ENCODE measurements at places on chromosomes 13 and 19.

GRCh38 chr19:4868286-4868834 is 893 bp upstream of the PLIN3 start:
- DNase-seq, result no peak

DNA sequence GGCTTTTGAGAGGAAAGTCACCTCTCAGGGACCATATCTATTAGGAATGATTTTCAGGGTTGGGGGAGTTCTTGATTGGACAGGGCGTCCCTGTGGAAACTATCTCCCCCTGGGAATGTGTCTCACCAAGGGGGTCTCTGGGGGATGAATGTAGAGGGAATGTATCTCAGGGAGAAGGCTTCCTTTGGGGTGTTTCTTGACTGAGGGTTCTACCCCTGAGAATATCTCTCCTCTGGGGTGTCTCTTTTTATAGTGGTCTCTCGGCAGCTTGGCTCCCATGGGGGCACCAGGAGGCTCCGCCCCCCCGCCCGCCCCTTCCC is 1.0 kb downstream of the RTBDN start:
- DNase-seq, result no peak

DNA sequence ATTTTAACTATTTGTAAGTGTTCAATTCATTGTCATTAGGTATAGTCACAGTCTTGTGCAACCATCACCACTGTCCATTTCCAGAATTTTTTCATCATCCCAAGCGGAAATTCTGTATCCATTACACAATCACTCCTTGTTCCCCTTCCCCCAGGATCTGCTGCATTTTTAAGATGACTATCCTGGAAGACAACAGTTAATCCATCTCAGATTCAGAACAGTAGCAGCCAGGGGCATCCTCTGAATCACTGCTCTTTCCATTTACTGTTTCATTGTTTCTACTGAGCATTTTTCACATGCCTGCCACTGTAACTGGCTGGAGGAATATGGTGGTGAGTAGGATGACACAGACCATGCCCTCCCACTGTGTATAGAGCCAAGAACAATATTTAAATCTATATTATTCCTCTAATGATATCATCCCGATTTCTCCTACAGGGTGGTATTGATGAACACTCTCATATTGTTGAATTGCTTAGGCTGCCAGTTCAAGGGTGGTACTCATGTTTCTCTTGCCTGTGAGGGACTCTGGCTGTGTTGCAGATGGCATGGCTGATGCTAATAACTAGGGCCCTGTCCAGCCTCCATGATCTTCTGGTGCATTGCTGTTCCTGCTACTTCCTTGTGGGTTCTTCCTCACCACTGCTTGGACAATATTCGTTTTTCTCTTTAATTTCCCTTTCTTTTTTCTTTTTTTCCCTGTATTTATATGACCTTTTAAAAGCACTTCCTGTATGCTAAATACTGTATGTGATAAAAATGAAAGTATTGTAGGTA is 59.0 kb downstream of the WDFY2 start:
- DNase-seq, result no peak

DNA sequence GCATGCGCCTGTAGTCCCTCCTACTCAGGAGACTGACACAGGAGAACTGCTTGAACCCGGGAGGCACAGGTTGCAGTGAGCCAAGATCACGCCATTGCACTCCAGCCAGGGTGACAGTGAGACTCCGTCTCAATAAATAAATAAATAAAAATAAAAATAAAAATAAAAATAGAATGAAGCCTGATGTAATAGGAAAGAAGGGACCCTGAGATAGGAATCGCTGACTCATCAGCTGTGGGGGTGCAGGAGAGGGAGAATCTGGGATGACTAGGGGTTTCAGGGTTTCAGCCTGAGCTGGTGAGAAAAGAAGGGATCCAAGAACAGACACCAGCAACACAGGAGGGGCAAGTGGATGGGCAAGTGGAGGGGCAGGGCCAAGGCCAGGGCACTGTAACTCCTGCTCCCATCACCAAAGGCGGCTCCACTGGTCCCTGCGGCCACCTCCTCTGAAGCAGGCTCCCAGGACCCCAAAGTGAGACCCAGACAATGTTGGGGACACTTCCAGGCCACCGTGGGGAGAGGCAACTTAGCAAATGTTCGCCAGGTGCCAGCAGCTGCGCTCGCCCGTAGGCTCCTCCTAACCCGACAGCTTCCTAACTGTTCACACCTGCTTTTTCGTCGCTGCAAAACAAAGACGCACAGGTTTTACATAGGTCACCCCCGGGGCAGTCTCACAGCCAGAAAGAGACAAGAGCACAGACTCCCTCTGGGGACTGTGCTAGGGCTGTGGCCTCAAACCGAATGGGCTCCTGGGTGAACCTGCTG is 1.2 kb downstream of the HAUS8 start:
- peak; percentile 53 for DNase-seq

DNA sequence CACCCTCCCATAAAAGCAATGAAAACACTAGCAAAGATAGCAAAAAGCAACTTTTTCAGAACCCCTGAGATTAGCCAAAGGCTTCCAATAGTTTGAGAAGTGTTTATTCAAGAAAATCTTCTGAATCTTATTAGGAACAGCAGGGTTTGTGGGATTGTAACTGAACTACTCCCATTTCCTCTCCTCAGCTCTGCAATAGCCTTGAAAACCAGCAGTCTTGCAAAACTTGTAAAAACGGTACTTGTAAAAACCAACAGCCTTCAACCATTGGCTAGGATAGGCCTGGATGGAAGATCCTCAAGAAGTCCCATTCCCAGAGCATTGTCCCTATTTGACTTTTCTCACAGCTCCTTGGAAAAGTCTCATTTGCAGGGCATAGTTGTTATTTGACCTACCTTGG is 12.1 kb downstream of the RNASEH2B start:
- DNase-seq, result no peak

DNA sequence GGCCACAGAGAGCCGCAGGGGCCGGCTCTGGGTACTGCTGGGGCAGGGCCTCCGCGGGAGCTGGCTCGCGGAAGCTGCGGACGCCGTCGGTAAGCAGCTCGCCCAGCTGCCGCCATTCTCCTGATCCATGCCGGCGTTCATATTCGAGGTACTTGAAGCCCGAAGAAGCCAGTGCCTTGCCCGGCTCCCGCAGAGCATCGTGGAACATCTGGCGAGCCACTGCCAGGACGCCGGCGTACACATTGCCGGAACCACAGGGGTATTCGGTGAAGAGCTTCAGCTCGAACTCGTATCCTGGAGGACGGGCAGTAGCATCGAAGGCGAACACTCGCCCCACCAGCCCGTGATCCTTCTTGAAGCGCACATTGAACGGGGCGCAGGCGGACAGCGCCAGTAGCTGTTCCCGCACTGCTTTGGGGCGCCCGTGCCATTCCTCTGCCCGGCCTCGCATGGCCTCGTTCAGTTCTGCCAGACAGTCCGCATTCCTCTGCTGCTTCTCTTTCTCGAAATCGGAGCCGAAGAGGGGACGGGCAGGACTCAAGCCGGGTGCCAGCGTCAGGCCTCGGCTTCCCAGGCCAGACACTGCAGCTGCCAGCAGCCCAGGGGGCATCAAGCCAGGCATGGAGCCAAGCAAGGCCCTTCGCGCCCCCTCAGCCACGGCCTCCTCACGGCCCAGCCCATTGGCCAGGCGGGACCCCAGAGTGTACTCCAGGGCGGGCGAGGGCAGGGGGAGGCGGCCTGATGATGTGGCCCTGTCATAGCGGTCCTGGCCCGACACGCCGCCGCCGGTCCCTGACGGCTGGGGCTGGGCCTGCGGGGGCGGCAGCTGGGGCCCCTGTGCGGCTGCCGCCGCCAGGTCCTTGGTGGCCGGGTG is 1.0 kb downstream of the IRF2BP1 start:
- DNase-seq, result no peak

DNA sequence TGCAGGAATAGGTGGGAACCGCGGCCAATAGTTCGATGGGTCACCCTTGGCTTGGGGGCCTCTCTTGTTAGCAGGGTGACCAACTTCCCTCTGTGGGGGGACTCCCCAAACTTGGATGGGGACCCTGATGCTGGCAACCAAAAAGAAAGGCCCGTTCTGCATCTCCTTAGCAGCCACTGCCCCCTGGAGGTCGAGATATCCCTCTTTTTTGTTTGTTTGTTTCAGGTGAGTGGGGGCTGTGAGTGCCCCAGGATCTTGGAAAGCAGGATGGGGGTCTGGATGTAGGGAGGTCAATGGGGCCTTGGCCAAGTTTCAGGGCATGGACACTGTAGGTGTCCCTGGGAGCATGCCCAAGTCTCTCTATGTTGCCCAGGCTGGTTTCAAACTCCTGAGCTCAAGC is 7.7 kb upstream of the CRTC1 start:
- DNase-seq, result no peak

DNA sequence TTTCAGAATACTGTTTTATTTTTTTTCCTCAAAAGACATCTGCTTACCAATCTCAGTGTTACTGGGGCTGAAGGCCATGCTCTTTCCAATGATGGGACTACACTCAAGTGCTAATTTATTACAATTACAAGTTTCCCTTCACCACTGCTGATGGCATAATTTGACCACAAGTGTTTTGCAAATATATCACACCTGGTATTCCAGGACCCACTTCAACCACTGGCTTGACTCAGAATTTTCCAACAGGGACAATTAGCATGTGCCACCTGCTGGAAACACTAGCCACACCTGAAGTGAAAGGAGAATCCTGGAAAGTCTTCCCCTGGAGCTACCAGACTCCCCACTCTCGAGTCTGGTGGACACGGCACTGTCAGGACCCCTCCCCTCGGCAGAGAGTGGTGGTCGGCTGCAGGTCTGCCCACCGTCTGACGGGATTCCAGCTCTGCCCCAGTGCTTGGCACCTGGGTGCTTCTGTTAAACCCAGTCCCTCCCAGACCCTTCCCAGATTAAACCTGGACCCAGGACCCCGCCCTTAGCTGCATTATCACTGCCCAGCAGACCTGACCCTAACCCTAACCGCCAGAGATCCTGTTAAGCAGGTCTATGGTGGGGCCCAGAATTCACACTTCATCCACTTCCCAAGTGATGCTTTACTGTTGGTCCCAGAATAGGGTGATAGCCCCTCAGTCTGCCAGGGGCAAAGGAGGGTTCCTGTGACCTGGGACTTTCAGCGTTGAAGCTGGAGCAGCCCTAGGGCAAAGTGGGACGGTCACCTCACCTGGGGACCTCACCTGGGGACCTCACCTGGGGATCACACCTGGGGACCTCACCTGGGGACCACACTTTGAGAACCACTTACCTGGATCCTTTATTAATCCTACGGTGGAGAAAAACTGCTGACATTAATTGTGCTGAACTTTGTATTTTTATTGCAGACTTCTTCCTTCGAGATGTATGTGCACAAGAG is 17.6 kb upstream of the RASA3 start:
- peak; percentile 74 for DNase-seq

DNA sequence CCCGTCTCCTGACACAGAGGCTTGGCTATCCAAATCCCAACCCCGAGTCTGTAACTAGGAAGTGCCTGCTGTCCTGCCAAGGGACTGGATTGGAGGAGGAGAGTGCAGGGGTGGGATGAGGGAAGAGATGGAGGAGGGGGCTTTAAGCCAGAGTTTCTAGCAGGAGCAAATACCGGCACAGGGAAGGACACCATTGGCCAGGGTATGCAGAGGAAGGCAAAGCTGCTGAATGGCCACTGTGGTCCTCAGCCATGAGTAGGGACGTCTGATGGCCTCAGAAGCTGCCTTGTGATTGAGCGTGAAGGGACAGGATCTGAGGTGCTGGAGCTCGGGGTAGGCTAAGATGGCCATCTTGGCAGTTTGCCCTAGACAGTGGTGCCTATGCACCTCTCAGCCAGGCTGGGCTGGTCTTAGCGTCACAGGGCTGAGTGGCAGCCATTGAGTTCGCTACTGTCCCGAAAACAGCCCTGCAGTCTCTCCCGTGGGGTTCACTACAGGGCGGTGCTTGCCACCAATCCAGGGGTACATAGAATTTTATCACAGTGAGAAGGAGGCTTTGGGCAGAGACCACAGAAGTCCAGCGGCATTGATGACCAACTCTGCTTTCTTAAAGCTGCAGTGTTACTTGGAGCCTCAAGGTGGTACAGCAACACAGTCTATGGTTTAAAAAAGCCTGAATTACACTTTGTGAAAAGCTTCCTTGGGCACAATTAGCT is 61.8 kb downstream of the AKAP11 start:
- no peak for DNase-seq

GRCh38 chr13:71358218-71358617 is 508.8 kb downstream of the DACH1 start:
- no peak for DNase-seq

- DNase-seq, result no peak
Observed at GRCh38 chr19:6233827-6234511, 45.8 kb downstream of the MLLT1 start.

- no peak for DNase-seq
Observed at GRCh38 chr19:1264801-1265614, 4.1 kb upstream of the CIRBP start.

DNA sequence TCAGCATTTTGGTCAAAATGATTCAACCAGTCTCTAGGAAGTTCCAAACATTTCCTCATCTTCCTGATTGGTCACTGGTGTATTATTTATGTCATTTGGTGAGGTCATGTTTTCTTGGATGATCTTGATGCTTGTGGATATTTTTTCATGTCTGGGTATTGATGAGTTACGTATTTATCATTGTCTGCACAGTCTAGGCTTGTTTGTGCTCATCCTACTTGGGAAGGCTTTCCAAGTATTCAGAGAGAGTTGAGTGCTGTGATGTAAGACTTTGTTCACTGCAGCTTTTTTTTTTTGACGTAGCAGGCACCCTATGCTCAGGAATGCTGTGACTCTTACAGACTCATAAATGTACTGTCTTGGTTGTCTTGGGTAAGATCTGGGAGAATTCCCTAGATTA is 509.5 kb downstream of the SLITRK1 start:
- DNase-seq, result no peak

DNA sequence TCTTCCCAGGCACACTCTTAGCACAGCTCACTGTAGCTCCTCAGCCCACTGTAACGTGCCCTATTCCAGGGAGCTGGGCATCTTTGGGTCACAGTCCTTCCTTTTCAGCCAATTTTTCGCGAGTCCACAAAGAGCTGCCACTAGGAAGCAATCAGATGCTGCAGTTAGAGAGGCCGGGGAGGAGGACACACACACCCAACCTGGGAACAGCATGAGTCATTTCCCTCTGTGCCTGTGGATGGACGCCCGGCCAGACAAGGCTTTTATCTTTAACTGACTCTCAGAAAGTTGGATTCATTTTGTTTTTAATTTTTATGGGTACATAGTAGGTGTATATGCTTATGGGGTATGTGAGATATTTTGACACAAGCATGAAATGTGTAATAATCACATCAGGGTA is 918.6 kb downstream of the UQCRFS1 start:
- DNase-seq, result no peak

- no peak for DNase-seq
Observed at GRCh38 chr19:33941133-33941532, 144.5 kb downstream of the KCTD15 start.

DNA sequence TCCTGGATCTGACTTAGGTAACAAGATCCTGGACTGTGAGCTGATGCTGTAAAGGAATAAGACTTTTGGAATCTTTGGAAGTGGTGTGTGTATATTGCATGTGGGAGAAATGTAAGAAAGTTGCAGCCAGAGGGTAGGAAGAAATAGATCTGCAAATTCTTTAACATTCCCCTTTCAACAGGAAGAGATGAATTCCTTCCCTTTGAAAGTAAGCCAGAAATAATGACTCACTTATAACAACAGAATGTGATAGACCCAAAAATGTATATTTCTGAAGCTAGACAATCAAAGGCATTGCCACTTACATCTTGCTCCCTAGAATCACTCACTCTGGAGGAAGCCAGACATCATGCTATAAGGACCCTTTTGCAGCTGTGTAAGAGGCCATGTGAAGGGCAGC is 9.8 kb upstream of the SIAH3 start:
- no peak for DNase-seq

GRCh38 chr13:46178821-46179220 is 3.2 kb downstream of the LCP1 start:
- DNase-seq, result no peak

GRCh38 chr19:49952906-49953305 is 8.1 kb downstream of the SIGLEC11 start:
- DNase-seq, result no peak

GRCh38 chr19:57813919-57814504 is 701 bp downstream of the ZNF552 start:
- no peak for DNase-seq
